NCI-H524 treated with DMSO at 0.1 percent for 48 hours (cell line): ENCODE measurements at places on chromosomes 13 and 19.

DNA sequence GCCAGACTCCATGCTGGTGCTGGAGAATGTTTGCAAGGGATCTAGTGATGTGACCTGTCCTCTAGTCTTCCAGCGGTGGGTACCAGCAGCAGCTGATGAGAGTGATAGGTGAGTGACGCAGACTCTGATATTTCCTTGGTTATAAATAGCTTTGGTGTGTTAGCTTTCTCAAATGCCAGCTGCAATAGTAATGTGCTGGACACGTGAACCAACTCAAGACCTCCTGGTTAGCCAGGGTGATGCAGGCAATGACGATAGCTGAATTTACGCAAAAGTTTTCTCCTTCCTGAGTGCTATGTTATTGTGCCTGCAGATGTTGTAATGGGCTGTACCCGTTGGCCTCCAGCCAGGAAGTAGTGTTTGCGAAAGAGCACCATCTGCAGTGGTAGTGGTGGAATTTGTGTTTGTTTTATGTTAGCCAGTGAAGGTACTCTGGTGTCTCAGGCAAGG lies 129.5 kb downstream of the CYSLTR2 start:
- no peak for DNase-seq

GRCh38 chr19:44653977-44654774 lies 10.5 kb downstream of the PVR start:
- no peak for DNase-seq

DNA sequence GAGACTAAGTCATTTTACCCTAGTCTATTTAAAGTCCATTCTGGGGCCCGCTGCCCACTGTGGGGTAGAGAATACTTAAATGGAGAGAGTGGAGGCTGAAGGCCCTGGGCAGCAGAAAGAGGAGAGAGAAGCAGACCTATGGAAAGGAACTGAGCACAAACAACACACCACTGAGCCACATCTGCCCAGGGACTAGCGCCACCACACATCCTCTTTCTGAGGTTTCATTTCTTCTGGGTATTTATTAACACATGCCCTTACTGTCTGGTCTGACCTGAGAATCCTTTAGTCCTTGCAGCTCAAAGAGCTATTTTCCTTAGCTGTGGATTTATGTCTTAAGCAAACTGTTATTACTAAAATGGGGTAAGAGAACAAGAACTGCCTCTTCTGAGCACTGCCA lies 154.0 kb downstream of the NALCN start:
- DNase-seq, result no peak

- DNase-seq, result no peak
These were observed 226.5 kb downstream of the FOXO1 start for GRCh38 chr13:40439928-40440327.

- DNase-seq, result no peak
These were observed 207.5 kb downstream of the KCNRG start for GRCh38 chr13:50222569-50223332.
